Activated CD8-positive, alpha-beta T cell treated with anti-CD3 and anti-CD28 coated beads for 36 hours (primary cell): ENCODE measurements at places on chromosomes 13 and 19. TPM values are rescaled to one million over a fixed set of nuclear protein-coding genes. Genes with fewer than 3 reads are reported as not detected.

GRCh38 chr19:47494211-47494547, 10.2 kb upstream of the KPTN start:
- no peak for DNase-seq
- no peak overlapping the region for H3K4me3 ChIP-seq
- no peaks in the 10 kb centered on the region for H3K27me3 ChIP-seq
- peaks cover 3% of the 10 kb centered on the region for H3K4me1 ChIP-seq
- no peak overlapping the region for H3K27ac ChIP-seq
- H3K36me3 ChIP-seq = no peaks in the 10 kb centered on the region

The DMPK gene
- 8.0 TPM for total RNA-seq

DNA sequence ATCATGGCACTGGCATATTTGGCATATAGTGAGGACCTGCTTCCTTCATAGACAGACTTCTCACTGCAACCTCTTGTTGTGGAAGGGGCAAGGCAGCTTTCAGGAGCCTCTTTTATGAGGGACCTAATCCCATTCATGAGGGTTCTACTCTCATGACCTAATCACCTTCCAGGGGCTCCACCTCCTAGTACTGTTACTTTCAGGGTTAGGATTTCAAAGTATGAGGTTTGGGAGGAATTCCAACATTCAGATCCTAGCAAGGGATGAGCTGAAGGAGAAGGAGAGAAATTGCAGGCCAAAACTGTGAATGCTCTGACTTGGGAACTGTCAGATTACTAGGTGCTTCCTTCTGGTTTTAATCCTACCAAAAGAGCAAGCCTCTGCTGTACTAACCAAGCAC, 87.8 kb downstream of the LMO7 start:
- H3K36me3 ChIP-seq = no peaks in the 10 kb centered on the region
- H3K4me1 ChIP-seq = no peaks in the 10 kb centered on the region
- H3K4me3 ChIP-seq = no peak overlapping the region

GRCh38 chr19:1133471-1133929, 29.7 kb downstream of the GPX4 start:
- peak overlapping the region; percentile 94 for H3K27ac ChIP-seq
- peak overlapping the region; percentile 85 for H3K4me3 ChIP-seq
- H3K27me3 ChIP-seq = no peaks in the 10 kb centered on the region
- H3K4me1 ChIP-seq = peaks cover 41% of the 10 kb centered on the region
- peak; percentile 88 for DNase-seq

The PEAK3 gene
- total RNA-seq = not detected
